ENCODE measurements at places on chromosomes 4 and X. TPM values are rescaled to one million over a fixed set of nuclear protein-coding genes. Genes with fewer than 3 reads are reported as not detected.

Gene MPP1
- total RNA-seq: 9.3 TPM

Gene BTK
- not detected for total RNA-seq

Gene ADH4
- total RNA-seq: not detected

Gene DACH2
- not detected for total RNA-seq

Measured in H4 (cell line).